ENCODE measurements at places on chromosomes 2 and 18.

GRCh38 chr18:55331301-55331700 lies 256.7 kb downstream of the TCF4 start:
- no peak for DNase-seq

- no peak for DNase-seq
These were observed 40.3 kb downstream of the KCNS3 start for GRCh38 chr2:17918789-17919188.

DNA sequence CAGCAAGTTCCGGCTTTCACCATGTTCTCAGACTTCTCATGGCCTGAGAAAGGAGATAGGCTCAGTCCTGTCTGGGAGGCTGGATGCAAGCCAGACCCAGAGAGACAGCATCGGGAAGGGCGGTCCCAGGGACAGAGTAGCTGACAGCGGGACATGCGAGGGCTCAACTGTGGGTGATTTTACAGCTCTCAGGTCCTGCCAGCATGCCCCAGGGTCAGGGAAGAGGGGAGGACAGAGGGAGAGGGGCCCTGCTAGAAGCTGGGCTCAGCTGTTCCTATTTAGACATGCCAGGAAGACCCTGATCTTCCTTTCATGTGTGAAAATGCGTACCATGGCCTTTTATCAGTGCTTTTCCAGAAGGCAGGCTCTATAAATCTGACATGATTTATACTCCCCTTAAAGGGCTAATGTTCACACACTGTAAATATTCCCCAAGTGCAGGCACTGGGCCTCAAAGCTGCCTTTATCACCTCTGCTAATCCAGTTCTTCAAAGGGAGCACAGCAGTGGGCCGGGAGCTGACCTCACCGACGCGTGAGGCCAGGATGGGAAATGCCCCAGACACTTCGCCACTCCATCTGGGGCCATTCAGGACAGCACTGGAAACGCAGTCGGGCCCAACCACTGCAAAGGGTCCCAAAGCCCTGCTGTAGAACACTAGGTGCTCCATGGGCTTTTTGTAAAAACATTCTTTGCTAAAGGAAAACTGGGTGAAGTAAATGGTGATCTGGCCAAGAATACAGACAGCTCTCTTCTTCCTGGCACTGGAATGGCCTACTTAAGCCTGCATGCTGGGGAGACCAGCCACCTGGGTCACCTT lies 96.1 kb upstream of the LMAN1 start:
- DNase-seq: no peak

- no peak for DNase-seq
These were observed 44.7 kb downstream of the POMC start for GRCh38 chr2:25123682-25124081.

GRCh38 chr2:30686000-30686399 lies 121.2 kb downstream of the CAPN13 start:
- no peak for DNase-seq

GRCh38 chr18:9842448-9842847 lies 43.3 kb upstream of the TXNDC2 start:
- DNase-seq: no peak

DNA sequence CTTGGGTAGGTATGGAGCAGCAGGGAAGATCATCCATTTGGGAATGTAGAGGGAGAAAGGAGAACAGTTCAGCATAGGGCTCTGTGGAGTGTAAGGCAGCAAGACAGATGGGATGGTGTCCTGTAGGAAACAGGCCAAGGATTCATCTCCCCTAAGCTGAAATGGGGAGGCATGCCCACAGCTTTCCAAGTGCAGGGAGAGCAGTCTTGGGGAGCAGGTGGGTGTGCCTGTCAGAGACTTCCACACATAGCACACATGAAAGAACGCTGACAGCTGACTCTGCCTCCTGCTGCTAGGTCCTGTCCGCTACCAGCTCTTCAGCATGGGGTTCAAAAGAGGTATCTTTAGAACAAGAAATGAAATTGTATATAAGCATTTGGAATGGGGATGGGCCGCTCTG lies 9.0 kb downstream of the SETBP1 start:
- DNase-seq: no peak

DNA sequence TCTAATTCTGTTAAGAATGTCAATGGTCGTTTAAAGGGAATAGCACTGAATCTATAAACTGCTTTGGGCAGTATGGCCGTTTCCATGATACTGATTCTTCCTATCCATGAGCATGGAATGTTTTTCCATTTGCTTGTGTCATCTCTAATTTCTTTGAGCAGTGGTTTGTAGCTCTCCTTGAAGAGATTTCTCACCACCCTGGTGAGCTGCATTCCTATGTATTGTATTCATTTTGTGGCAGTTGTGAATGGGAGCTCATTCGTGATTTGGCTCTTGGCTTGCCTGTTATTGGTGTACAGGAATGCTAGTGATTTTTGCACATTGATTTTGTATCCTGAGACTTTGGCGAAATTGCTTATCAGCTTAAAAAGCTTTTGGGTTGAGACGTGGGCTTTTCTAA lies 38.3 kb upstream of the WDR75 start:
- no peak for DNase-seq

DNA sequence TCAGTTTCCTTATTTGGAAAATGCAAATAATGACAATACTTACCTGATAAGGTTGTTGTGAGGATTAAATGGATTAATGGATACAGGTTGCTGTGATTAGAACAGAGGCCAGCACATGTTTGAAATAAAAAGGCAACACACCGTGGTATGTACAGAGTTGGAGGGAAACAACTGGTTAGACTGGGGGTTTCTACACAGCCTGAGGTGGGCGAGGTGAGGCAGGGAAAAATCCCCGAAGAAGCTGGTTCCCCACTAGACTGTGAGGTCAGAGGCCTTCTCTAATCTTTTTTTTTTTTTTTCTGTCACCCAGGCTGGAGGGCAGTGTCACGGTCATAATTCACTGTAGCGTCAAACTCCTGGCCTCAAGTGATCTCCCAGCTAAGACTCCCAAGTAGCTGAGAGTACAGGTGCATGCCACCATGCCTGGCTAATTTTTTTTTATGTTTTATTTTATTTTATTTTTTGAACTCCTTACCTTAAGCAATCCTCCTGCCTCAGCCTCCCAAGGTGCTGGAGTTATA lies 1.2 kb upstream of the E2F6 start:
- DNase-seq: no peak
